NAMALWA (cell line): ENCODE measurements at places on chromosomes 4 and X.

GRCh38 chr4:99100876-99101275 lies 12.3 kb upstream of the ADH5 start:
- DNase-seq: no peak

DNA sequence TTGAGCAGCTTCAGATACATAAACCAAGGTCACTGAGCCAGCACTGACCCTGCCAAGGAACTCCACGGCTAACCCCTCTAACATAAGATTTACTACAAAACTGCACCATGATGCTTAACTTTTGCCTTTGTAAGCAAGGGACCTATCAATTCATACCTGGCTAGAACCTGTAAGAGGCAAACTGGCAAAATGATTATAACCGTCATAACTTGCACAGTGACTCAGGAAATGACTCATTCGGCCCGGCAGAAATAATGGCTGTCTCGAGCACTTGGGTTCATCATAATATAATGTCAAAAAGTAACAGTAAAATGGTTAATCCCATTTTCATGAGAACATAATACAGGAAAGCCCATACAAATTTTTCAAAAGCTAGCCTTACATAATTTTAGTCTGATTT lies 17.2 kb downstream of the RASGEF1B start:
- no peak for DNase-seq

DNA sequence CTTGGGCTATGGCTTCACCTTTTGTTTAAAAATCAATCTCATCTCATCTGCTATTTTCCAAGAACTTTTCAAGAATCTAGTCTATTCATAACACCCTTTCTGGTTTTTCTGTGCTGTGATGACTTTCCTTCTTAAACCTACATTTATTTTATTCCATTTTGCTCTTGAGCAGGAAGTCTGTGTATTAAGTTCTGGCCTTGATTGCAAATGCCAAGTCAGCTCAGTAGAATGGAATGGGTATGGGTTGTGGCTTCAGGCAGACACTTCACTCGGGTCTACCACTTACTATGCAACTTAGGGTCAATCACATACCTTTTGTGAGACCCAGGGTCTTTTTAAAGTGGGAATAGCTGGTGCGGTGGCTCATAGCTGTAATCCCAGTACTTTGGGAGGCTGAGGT lies 522.3 kb downstream of the TRIML1 start:
- DNase-seq: no peak

GRCh38 chrX:36407836-36408235 lies 488.3 kb downstream of the CFAP47 start:
- DNase-seq: no peak

- DNase-seq: no peak
Observed at GRCh38 chr4:184444215-184444952, 30.0 kb downstream of the IRF2 start.

GRCh38 chr4:70203601-70204000 lies 8.1 kb downstream of the ODAM start:
- no peak for DNase-seq

GRCh38 chrX:101685923-101686322 lies 26.3 kb upstream of the ARMCX2 start:
- no peak for DNase-seq

- no peak for DNase-seq
Observed at GRCh38 chrX:153547195-153547594, 29.8 kb downstream of the ATP2B3 start.

DNA sequence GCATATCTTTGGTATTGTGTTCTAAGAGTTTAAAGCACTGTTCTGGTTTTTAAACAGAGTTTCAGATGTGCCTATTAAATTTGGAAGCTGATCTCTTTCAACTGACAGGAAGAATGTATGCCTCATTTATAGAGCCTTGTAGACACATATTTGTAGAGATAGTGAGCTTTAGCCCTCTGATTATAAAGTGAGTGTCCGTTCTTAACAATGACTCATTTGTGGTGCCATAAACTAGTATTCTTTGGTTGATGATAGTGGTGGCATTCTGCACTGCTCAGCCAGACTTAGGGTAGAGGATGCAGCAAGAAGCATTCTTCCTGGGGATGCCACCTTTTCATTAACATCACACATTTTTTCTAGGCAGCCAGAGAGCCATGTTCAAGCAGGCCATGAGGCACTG lies 121.7 kb downstream of the TLL1 start:
- no peak for DNase-seq

DNA sequence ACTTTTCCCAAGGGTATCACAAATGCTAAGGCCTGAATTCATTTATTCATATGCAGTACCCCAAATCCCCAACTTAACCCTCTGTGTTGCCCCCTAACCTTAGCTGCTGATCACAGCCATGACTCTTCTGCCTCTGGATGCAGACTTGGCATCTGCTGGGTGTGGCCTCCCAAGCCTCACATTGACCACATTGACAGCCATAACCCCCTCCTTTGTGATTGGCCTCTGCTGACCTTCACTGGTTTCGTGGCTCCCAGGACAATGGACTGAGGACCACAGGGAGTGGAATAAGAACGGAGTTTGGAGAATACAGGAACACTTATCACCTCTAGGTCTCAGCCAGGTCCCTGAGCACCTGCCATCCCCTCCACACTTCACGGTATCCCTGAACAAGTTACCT lies 123.6 kb upstream of the CPEB2 start:
- DNase-seq: no peak

DNA sequence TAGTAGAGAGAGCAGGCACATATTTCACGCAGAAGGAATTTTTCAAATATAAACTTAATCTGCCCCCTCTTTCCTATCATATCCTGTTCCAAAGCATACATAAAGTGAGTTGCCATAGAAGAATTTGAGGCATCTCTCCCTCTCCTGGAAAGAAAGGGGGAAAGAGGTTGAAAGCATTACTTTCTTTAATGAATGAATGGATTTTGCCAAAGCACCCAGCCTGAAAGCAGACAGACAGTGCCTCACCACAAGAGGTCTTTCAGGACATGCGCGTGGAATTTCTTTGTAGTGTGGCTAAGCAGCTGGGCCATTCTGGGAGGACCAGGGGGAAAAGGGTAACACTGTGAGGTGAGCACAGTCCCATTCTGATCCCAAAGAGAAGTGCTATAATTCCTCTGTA lies 651.4 kb downstream of the IQCM start:
- DNase-seq: no peak

- DNase-seq: no peak
Observed at GRCh38 chr4:33193109-33193508, 2472.9 kb downstream of the PCDH7 start.

- DNase-seq: no peak
Observed at GRCh38 chr4:10086506-10087120, 30.0 kb downstream of the WDR1 start.

DNA sequence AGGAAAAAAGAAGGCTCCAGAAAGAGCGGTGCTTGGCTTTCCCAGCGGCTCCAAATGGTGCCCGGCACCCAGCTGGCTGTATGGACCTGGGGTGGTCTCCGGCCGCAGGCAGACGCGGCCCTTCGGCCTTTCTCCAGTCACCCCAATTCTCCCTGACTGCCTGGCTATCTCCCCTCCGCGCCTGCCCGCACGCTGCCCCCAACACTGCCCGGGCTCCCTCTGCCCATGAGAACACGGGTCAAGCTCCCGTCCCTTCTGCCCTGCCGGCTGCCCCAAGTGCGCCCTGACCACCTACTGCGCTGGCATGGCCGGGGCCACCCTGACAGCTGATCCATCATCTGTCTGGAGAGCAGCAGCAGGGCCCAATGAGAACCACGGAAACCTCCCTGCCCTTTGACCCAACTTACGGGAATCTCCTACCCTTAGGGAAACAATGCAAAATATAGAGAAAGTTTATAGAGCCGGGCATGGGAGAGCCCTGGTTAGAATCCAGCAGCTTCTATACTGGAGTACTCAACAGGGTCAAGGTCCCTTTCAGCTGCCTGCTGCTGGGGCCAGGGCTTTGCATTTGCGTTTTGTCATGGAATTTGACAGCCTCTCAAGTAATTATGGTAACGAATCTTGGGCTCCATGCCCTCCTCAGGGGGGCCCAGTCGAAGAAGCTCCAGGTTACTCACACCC lies 1.2 kb upstream of the FAM3A start:
- DNase-seq: no peak

DNA sequence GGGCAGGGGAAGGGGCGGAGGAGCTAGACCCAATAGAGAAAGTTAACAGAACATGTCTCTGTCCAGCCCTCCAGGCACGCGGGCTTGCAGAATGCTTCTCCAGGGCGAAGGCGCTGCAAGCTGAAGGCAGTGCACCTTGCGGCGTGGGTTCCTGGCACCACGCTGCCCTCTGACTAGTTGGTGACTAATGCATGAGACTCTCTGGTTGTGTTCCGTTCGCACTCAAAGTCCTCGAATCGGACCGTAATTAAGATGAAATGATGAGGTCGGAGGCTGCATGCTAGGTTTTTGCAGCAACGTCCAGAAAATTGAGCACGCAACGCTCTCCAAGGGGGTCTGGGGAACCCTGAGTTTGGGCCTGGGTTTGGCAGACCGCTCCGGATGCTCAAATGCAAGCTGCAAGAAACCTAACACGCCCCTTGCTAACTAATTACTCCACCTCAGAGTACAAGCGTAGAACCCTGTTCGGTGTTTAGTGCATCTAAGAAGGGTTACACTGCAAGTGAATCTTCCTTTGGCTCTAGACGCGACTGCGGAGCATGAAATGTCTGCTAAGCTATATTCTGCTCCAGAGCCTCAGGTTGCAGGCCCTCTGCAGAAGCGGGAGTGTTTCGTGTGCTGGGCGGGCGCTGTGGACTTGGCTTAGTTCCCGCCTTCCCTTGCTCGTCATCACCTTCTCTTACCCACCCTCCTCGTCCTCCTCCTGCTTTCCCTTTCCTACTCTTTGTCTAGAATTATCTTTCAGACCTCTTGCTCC lies 57.1 kb upstream of the NKAP start:
- DNase-seq: no peak
